Caco-2 (cell line): ENCODE measurements at places on chromosomes 7 and 10.

DNA sequence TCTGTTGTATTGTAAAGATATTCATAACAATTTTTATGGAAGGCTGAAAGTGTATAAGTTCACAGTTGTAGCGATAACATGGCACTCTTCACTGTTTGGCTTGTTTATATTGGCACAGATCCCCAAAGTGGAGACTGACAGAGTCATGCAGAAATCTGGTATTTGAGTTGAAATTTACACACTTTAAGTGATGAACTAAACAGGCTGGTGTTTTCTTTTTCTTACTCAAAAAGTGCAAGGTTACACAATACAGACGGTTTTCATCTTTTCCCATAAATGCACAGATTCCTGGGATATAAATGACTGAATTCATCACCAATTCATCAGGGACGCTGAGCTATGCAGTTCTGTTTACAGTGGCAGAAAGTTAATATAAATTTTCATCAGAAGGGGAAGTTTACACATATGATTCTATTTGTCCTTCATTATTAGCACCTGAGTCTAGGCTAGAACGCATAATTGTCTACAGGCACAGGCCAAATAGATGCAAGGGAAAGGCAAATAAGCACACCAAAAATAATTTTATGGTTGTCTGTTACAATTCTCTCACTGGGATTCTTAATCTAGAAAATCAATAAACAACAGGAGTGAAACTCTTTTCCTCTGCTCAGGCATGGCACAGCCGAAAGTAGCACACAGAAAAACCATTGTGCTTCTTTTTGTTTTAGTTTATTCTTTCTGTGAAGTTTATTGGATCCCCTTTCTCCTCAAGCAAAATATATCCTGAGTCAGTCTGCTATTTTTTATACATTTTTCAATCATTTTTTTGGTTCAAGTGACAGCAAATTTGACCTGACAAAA is 88.0 kb downstream of the FOXP2 start:
- no peak for DNase-seq

- DNase-seq: no peak
Observed at GRCh38 chr7:105408791-105409410, 20.2 kb upstream of the SRPK2 start.

GRCh38 chr10:109933984-109934565 is 10.8 kb upstream of the XPNPEP1 start:
- no peak for DNase-seq

- DNase-seq: no peak
Observed at GRCh38 chr10:17237915-17238444, 9.9 kb downstream of the VIM start.

- no peak for DNase-seq
Observed at GRCh38 chr10:77463967-77464745, 173.5 kb downstream of the KCNMA1 start.

DNA sequence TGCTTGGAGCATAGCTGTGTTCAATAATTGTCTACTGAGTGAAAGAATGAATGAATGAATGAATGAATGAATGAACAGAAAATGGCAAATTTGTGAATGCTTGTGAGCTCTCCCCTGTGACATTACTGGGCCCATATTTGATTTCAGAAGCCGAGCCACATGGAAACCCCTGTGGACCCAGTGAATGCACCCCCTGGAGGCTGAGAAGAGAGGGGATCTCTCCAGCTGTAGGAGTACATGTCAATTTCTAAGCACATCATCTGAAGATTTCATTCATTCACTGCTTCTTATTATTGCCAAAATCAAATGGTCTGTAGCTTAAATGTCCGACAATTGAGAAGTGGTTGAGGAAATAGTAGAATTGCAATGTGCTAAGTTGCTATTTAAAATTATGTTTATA is 58.3 kb upstream of the DOCK1 start:
- DNase-seq: no peak

GRCh38 chr7:10939237-10939910 is 34.3 kb upstream of the PHF14 start:
- no peak for DNase-seq
